ENCODE measurements at places on chromosomes 1 and 21.

- DNase-seq: no peak
- H3K27ac ChIP-seq: no peak overlapping the region
- no peak overlapping the region for H3K4me3 ChIP-seq
- H3K36me3 ChIP-seq: no peaks in the 10 kb centered on the region
Measured at GRCh38 chr21:32055305-32055704, 182.5 kb downstream of the HUNK start.

- peaks cover 6% of the 10 kb centered on the region for H3K27me3 ChIP-seq
- no peak overlapping the region for H3K4me3 ChIP-seq
- no peaks in the 10 kb centered on the region for H3K4me1 ChIP-seq
- H3K27ac ChIP-seq: no peak overlapping the region
- DNase-seq: no peak
Measured at GRCh38 chr1:162275622-162276175, 101.0 kb downstream of the SPATA46 start.

- H3K4me1 ChIP-seq: no peaks in the 10 kb centered on the region
- no peak overlapping the region for H3K27ac ChIP-seq
- no peak overlapping the region for H3K4me3 ChIP-seq
- no peak for DNase-seq
- peaks cover 3% of the 10 kb centered on the region for H3K27me3 ChIP-seq
Measured at GRCh38 chr1:242030071-242030470, 31.2 kb upstream of the MAP1LC3C start.

DNA sequence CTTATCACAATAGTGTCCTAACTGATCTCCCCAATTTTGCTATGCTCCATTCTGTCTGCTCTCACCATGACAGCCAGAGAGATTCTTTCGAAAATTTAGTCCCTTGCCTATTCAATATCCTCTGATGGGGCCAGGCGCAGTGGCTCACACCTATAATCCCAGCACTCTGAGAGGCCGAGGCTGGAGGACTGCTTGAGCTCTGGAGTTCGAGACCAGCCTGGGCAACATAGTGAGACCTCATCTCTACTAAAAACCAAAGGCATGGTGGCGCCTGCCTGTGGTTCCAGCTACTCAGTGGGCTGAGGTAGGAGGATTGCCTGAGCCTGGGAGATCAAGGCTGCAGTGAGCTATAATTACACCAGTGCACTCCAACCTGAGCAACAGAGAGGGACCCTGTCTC is 16.1 kb upstream of the PDZK1IP1 start:
- H3K4me3 ChIP-seq: no peak overlapping the region
- H3K4me1 ChIP-seq: no peaks in the 10 kb centered on the region
- DNase-seq: no peak
- H3K27ac ChIP-seq: no peak overlapping the region
- H3K27me3 ChIP-seq: peaks cover 16% of the 10 kb centered on the region
- H3K36me3 ChIP-seq: no peaks in the 10 kb centered on the region

GRCh38 chr1:153397924-153398651 is 7.2 kb upstream of the S100A8 start:
- H3K27ac ChIP-seq: no peak overlapping the region
- peaks cover 2% of the 10 kb centered on the region for H3K27me3 ChIP-seq
- H3K4me3 ChIP-seq: no peak overlapping the region

DNA sequence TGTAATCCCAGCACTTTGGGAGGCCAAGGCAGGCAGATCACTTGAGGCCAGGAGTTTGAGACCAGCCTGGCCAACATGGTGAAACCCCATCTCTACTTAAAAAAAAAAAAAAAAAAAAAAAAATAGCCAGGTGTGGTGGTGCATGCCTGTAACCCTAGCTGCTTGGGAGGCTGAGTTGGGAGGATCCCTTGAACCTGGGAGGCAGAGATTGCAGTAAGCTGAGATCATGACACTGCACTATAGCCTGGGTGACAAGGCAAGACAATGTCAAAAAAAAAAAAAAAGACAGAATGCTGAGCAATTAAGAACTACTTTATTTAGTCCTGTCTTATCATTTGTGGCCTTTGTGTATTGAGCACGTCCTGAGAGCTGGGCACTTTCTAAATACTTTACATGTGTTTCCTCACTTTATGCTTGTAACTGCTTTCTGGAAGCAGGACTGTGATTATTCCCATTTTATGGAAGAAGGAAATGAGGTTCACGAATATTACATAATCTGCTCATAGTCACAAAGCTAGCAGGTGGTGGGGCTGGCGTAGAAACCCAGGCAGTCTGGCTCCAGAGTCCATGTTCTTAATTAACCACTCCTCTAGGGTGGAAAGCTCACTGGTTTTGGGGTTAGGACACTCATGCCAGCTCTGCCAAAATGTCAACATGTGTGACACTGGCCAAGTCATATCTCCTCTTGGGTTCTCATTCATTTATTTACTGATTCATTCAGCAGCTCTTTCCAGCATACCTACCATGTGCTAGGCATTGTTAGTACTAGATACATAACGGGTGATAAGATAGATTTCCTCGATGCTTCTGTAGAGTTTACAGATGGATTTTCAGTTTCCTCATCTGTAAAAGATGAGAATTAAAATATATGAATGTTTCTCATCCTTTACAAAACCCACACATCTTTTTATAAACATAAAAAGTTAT is 57.7 kb downstream of the DDR2 start:
- no peak overlapping the region for H3K27ac ChIP-seq
- peaks cover 3% of the 10 kb centered on the region for H3K4me1 ChIP-seq
- peaks cover 8% of the 10 kb centered on the region for H3K27me3 ChIP-seq
- no peaks in the 10 kb centered on the region for H3K36me3 ChIP-seq
- no peak for DNase-seq

DNA sequence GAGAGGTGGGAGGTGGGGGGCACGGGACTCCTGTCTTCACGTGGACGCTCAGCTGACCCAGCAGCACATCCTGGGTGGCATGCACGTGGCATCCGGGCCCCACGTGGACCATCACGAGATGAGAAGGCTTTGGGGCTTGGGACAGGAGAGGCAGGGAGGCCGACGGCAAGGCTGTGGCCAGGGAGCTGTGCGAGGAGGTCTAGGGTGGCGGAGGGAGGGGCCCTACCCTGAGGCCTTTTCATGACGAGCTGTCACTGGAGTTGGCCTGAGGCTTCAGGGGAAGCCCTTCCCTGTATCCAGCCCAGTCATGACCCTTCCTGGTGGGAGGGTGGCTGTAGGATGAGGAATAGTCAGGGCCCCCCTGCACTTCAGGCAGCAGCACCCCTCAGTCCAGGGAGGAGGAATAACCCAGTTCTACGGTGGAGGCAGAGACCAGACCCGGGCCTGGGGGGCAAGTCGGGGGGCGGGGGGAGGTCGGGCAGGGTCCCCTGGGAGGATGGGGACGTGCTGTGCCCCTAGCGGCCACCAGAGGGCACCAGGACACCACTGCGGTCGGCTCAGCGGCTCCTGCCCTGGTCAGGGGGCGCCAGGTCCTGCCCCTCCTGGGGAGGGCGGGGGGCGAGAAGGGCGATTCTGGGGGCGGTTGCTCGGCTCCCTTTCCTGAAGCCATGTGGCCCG is 2.0 kb upstream of the PERM1 start:
- peak; percentile 73 for DNase-seq
- no peak overlapping the region for H3K4me3 ChIP-seq
- peaks cover 27% of the 10 kb centered on the region for H3K27me3 ChIP-seq
- no peaks in the 10 kb centered on the region for H3K36me3 ChIP-seq
- H3K27ac ChIP-seq: no peak overlapping the region

GRCh38 chr1:79551321-79551720 is 544.8 kb upstream of the ADGRL4 start:
- no peak overlapping the region for H3K4me3 ChIP-seq
- no peaks in the 10 kb centered on the region for H3K27me3 ChIP-seq
- H3K27ac ChIP-seq: no peak overlapping the region
